CD4-positive, alpha-beta T cell treated with Interleukin-17A for 1 hour (primary cell): ENCODE measurements at places on chromosomes 7 and 10.

GRCh38 chr10:103618575-103619423 is 125.3 kb downstream of the NEURL1 start:
- no peak for DNase-seq

DNA sequence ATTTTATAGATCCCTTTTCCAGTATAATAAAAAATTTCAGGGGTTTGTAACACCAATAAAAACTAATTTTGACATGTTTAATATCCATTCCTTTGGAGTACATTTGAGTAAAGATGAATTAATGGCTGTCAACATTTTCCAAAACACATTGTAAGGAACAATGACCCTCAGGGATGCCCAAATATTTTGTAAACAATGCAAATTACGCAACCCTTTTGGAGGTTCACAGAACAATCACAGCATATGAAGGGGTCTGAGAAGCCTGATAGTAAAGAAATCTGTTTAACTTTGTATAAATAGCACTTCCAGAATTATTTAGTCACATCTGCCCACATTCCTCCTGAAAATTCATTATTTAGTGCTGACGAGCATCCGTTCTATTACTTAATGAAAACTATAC is 152.8 kb upstream of the FEZF1 start:
- DNase-seq = no peak

GRCh38 chr7:152660021-152660420 is 15.9 kb downstream of the XRCC2 start:
- no peak for DNase-seq

DNA sequence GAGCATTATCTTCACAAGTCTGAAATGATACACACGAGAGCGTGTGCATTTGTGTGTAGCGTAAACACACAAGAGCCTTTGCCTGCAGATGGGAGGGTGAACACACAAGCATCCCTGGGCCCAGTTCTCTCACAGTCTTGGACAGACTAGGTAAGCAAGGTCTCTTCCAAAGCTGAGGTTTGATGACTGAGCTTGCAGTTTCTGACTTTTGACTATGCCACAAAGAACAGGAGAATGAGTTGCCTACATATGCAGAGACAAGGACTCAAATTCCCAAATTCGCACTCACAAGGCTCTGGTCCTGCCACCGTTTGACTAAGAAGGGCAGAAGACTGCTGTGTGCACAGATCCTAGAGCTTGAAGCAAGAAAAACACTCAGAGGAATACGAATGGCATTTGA is 55.8 kb downstream of the FAM53B start:
- no peak for DNase-seq

DNA sequence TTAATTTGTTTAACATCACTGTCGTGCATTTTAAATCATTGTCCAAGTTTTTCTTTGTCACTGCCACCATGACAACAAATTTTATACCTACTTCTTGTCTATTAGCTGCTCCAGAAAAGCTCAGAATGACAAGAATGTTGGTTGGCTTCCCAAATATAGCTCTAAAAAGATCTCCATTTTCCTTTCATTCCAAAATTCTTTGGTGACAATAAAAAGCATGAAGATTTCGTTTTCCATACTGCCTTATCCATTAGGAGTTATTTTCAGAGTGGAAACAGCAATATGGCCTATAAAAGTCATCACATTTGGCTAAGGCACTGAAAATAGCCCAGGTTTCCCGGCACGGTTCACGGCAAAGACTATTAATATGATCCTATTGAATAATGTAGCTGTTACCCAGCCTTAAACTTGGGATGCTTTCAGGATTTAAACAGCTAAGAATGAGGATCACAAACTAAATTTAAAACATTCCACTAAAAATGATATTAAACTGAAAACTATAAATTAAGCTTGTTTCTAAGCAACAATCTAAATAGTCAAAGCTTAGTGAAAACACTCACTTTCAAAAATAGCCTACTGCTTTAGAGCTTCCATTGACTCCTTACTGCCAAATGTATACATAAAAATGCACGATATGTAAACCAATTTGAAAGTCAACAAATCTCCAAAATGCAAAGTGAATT is 2.7 kb downstream of the CTTNBP2 start:
- DNase-seq = no peak
